Right ventricle myocardium inferior (tissue), 1 donor: ENCODE measurements at places on chromosomes 11 and 22.

GRCh38 chr11:111555255-111555654 is 14.7 kb downstream of the LAYN start:
- DNase-seq, result no peak

- DNase-seq, result no peak
Observed at GRCh38 chr11:72396041-72396440, 38.3 kb downstream of the CLPB start.

DNA sequence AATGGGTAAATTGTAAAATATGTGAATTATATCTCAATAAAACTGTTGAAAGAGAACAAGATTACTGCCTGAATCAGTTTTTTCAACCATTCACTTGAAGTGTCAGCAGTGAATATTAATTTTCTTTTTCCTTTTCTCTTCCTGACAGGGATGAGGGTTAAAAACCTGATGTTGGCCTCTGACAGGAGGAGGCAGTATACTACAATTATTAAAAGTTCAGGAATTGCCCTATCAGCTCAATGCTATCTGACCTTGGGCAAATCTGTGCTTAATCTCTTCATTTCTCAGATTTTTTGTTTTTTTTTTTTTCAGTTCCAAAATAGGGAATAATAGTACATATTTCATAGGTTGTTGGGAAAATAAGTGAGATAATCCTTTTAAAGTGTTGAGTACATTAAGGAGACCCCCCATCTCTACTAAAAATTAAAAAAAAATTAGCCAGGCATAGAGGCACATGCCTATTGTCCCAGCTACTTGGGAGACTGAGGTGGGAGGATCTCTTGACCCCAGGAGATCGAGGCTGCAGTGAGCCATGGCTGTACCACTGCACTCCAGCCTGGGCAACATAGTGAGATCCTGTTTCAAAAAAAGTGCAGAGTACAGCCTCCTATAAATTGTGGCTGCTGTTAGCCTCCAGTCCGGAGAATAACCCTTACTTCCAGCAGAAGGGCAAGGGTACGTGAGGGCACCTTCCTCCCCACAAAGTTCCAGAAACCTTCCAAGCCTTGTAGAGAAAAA is 48.8 kb downstream of the TRIM44 start:
- DNase-seq, result no peak

- DNase-seq, result no peak
Observed at GRCh38 chr11:12600829-12601228, 73.4 kb upstream of the TEAD1 start.

DNA sequence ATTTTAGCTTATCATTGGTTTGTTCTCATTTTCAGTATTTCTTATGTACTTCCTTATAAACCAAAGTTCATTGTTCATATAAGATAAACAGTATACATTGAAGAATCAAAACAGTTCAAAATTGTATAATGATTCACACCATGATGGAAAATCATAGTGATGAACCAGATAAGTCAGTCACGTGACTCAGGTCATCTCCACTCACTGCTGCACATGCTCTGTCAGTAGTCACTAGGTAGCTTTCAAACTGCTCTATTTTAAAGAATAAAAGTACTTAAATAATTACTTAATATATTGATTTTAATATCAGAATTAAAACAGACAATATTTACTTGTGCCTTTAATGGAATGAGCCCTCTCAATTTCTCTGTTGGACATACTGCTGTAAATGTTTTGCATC is 37.5 kb downstream of the PDHX start:
- no peak for DNase-seq

DNA sequence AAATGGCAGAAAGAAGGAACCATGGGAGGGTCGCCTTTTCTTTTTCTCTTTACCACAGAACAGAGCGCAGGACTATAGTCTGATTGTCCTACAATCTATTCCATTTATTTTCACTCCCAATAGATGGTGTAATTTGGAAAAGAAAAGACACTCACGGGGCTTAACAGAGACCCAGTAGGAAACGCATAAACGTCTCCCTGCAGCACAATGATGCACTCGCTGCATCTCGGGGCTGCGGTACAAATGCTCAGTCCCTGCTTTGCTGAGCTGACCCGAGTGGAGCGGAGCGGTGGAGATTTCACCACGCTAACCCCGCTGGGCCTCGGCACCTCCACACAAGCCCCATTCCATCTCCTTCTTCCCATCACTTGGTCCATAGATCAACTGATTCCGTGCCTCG is 1.5 kb downstream of the FEZ1 start:
- DNase-seq, result no peak

- DNase-seq, result no peak
Observed at GRCh38 chr11:69972351-69972802, 105.7 kb upstream of the ANO1 start.

- peak; percentile 96 for DNase-seq
Observed at GRCh38 chr11:77411717-77412441, 62.0 kb downstream of the PAK1 start.

DNA sequence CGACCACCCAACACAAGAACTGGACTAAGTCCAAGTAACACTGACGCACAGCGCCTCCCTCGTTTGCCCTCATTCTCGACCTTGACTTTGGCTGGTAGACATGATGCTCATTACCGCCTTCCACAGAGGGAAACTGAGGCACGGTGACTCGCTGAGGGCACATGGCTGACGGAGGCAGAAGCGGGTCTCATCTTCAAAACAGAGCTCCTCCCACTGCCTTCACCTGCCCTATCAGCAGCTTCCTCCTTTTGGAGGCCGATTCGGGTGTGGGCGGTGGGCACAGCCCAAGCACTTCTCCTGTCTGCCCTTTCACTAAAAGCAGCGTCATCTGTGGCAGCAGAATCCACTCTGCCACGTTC is 2.0 kb upstream of the KMT5B start:
- no peak for DNase-seq

- DNase-seq, result no peak
Observed at GRCh38 chr22:20809538-20810185, 35.7 kb downstream of the SERPIND1 start.

DNA sequence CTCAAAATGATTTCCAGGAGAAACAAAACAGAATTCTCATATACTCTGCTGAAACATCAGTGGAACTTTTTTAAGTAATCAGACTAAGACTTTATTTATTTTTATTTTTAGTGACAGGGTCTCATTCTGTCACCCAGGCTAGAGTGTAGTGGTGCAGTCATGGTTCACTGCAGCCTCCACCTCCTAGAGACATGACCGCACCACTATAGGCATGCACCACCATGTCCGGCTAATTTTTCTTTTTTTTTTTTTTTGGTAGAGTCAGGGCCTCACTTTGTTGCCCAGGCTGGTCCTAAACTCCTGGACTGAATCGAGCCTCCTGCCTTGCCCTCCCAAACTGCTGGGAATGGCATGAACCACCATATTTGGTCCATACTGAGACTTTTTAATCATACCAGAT is 42.9 kb downstream of the PRDM10 start:
- no peak for DNase-seq
